Mammary microvascular endothelial cell (primary cell): ENCODE measurements at places on chromosomes 13 and 19. TPM values are rescaled to one million over a fixed set of nuclear protein-coding genes. Genes with fewer than 3 reads are reported as not detected.

Gene MCEMP1
- total RNA-seq, result not detected in 2 replicates

Gene SERPINE3
- total RNA-seq, result not detected in 2 replicates

Gene TEAD2
- total RNA-seq, result 56.6 and 65.2 TPM in 2 replicates

Gene ZNF426
- 6.6 and 9.2 TPM in 2 replicates for total RNA-seq

Gene CBLC
- not detected in 2 replicates for total RNA-seq

Gene SIAH3
- not detected in 2 replicates for total RNA-seq
